ENCODE measurements at places on chromosomes 2 and 18. TPM values are rescaled to one million over a fixed set of nuclear protein-coding genes. Genes with fewer than 3 reads are reported as not detected.

The UGT1A7 gene
- total RNA-seq = not detected

DNA sequence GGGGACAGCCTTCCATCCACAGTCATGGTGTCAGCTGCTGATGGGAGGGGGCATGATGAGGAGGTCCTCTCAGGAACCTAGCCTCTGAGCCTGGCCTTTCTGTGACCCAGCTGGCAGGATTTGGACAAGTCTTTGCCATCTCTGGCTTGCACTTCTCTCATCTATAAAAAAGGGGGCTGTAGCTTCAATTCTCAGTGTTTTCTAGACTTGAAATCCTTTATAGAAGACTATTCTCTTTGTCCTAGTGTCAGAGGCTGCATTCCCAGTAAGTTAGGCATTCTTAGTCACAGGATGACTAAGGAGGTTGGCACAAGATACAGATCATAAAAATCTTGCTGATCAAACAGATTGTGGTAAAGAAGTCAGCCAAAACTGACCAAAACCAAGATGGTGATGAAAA, 958.5 kb downstream of the CNTNAP5 start:
- no peaks in the 10 kb centered on the region for H3K36me3 ChIP-seq
- no peak for DNase-seq
- no peak overlapping the region for H3K27ac ChIP-seq
- H3K4me1 ChIP-seq = no peaks in the 10 kb centered on the region
- no peaks in the 10 kb centered on the region for H3K27me3 ChIP-seq

- H3K36me3 ChIP-seq = no peaks in the 10 kb centered on the region
- no peaks in the 10 kb centered on the region for H3K4me1 ChIP-seq
- no peaks in the 10 kb centered on the region for H3K27me3 ChIP-seq
- no peak overlapping the region for H3K4me3 ChIP-seq
- no peak overlapping the region for H3K27ac ChIP-seq
Observed at GRCh38 chr2:185374878-185375277, 363.7 kb upstream of the FSIP2 start.

DNA sequence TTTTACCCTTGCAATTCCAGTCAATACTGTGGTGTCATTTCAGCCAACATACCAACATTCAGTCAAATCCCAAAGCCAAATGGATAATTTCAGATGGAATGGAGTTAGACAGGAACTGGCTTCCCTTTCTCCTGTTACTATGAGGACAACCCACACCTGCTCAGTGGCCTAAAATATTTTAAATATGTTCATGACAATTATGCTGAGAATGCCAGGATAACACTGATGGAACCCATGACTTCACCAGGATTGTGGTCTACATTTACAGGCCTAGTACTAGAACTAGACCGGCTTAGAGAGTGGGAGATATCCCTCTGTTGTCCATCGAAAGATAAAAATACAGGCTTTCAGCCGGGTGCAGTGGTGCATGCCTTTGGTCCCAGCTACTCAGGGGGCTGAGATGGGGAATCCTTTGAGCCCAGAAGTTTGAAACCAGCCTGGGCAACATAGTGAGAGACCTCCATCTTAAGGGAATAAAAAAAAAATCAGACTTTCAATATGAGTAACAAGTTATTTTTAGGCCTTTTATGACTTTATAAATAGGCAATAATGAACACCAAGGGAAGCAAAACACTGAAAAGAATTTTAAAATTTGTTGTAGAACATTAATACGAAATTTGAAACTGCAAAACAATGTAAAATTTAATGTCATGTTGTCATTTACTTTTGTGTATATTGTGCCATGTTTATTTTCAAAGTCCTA, 14.2 kb downstream of the GPATCH11 start:
- no peaks in the 10 kb centered on the region for H3K27me3 ChIP-seq
- peaks cover 4% of the 10 kb centered on the region for H3K36me3 ChIP-seq
- no peak overlapping the region for H3K27ac ChIP-seq
- no peak overlapping the region for H3K4me3 ChIP-seq
- no peak for DNase-seq

DNA sequence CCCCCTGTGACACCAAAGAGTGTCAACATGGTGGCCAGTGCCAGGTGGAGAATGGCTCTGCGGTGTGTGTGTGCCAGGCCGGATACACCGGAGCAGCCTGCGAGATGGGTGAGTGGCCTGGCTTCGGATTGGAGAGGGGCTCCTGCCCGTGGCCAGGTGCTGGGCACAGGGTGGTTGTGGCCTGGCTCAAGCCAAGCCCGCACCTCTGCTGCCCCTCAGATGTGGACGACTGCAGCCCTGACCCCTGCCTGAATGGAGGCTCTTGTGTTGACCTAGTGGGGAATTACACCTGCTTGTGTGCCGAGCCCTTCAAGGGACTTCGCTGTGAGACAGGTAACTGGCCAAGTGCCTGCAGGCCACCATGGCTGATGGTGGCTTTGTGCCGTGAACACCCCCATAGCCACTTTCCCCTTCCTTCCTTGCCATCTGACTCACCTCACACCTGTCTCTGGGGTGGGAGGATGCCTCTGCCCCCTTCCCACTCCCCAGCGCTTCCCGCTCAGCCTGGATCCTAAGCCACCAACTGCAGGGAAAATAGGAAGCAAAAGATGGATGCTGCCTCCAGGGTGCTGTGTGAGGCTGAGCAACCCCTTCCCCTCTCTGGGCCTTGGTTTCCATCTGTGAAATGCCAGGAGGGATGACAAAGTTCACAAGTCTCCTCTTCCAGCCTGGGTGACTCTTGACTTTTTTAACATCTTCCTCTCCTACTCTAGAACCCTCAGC, 41.8 kb downstream of the SNED1 start:
- peaks cover 10% of the 10 kb centered on the region for H3K4me1 ChIP-seq
- H3K4me3 ChIP-seq = no peak overlapping the region
- H3K27me3 ChIP-seq = no peaks in the 10 kb centered on the region
- no peak overlapping the region for H3K27ac ChIP-seq

The LRP1B gene
- total RNA-seq = 3.0 TPM

The AGXT gene
- total RNA-seq = 1.6 TPM
